Daoy (cell line): ENCODE measurements at places on chromosomes 1 and 21. TPM values are rescaled to one million over a fixed set of nuclear protein-coding genes. Genes with fewer than 3 reads are reported as not detected.

Gene AGBL4
- 2.4 TPM in 1 of 2 replicates, not detected in the other for total RNA-seq

Gene OPTC
- not detected in 2 replicates for total RNA-seq

DNA sequence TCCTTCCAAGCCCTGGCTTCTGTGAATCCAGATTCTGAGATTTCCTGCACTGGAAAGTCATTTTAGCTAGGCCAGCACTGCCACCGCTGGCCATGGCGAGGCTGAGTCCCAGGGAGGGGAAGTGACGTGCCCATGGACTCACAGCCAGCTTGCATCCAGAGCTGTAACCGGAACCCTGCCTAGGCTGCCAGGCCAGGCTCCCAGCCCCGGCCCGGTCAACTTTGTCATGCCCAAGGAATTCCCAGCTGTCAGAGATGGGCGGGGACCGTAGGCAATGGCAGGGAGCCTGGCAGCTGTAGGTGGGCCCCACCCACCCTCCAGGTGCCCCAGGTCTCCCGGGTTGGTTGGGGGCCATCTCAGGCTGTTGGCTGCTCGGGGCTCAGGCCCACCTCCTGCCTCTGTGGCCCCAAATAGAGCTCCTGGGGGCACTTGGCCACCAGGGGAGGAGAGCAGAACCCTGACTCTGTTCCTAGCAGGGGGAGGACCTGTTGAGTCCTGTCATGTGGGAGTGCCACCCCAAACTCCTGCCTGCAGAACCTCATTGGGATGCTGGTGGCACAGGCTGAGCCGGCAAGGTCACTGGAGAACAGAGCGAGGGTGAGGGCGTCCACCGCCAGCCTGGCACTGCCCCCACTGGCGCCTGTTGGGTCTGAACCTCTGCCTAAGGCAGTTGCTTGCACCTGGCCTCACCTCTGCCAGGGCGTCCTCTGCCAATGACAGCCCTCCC lies 57.8 kb downstream of the FOXO6 start:
- DNase-seq = peak; percentile 94

DNA sequence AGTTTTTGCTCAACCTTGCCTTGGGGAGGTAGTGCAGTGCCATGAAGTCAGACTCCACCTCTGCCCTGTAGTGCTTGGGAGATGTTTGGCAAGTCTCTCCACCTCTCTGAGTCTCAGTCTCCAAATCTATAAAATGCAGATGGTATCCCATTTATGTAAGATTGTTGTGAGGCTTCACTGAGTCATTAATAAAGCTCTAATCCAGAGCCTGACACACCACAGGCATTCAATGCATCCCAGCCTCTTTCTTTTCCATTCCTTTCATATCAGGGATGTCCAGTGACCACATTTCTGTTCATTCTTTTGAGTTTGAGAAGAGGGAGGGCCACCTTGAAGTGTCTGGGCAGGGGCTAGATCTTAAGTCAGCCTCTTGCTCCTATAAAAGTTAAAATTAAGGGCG lies 37.6 kb upstream of the LMO4 start:
- DNase-seq = no peak

DNA sequence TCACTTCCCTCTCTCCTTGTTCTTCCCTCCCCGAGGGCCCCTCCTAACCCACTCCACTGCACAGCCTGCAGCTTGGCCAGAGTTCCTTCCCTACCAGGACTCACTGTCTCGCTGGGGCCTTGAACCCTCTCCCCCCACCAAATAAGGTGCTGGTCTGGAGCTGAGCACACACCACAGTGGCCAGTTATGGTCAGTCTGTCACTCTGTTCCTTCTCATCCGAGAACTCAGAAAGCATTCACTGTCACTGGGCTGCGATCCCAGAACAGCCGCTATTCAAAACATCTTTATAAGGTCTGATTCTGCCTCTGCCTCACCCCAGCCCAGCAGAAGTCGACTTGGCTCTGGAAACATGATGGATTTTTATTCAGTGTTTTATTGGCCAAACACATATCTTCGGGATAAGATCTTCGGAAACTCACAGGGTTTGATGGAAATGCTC lies 19.8 kb upstream of the LBR start:
- no peak for DNase-seq

DNA sequence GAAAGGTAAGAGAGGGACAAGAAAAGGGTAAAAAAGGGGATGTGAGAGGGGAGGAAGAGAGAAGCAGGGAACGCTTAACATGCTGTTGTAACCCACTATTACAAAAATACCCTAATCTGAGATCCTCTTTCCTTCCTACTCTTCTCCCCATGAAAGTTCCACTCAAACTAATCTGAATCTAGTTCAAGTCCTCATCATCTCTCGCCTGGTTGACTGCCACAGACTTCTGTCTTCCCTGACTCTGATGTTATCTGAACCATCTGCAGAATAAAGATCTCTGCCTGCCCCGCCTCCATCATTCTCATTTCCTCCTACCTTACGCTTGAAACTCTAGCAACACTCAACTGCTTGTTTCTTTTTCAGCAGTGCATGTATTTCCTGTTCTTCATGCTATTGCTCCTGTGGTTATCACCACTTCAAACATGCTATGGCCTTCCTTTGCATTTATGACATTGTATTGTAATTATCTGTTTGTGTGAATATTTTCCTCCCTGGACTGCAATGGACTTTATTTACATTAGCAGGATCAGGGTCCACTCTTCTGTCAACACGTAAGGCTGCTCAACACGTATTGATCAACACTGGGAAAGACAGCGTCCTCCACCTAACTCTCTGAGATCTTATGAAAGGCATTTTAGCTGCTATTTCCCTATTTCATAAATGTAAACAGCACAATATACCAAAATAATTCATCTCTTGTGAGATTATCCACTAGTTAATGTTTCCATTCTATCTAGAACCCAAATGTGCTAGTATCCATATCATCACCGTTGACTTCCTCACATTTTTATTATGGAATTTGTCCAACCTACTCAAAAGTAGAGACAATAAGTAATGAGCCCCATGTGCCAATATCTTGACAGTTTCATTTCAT lies 215.5 kb upstream of the USP25 start:
- no peak for DNase-seq

GRCh38 chr1:1946540-1946939 lies 27.5 kb upstream of the TMEM52 start:
- DNase-seq = no peak

DNA sequence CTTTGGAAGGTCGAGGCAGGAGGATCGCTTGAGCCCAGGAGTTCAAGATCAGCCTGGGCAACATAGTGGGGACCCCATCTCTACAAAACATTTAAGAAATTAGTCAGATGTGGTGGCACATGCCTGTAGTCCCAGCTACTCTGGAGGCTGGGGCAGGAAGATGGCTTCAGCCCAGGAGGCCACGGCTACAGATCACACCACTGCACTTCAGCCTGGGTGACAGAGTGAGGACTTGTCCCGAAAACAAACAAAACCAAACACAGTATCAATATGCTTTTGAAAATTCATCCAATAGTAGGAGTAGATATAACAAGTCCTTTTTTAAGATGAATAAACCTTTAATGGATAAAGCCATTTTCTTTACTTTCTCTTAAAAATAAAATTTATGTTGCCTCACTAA lies 8.5 kb downstream of the APP start:
- no peak for DNase-seq

GRCh38 chr1:166040202-166040997 lies 126.4 kb downstream of the FAM78B start:
- no peak for DNase-seq

GRCh38 chr1:104593413-104594187 lies 843.9 kb downstream of the AMY1C start:
- DNase-seq = no peak

Gene FAM76A
- 7.9 and 8.9 TPM in 2 replicates for total RNA-seq

DNA sequence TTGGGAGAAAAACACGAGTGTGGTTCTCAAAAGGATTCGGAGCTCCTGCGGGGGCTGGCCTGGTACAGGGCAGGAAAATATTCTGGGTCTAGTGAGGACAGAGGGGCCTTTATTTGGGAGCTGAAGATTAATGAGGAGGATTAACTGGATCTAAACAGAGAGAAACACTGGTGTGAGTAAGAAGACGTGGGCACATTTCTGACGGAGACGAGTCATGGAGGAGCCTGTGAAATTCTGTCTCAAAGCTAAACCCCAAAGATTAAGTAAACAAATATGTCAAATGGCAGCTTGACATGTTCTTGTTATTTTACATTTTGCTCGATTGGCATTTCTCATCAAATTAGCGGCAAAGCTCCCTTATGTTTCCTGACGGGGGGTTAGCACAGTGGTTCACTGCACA lies 12.8 kb downstream of the PROK1 start:
- DNase-seq = no peak
